Stimulated activated CD4-positive, alpha-beta T cell treated with anti-CD3 and anti-CD28 coated beads, Interleukin-1b, Interleukin-23, amount 100 ng/mL, for 48 hours (primary cell): ENCODE measurements at places on chromosomes 7 and 10.

DNA sequence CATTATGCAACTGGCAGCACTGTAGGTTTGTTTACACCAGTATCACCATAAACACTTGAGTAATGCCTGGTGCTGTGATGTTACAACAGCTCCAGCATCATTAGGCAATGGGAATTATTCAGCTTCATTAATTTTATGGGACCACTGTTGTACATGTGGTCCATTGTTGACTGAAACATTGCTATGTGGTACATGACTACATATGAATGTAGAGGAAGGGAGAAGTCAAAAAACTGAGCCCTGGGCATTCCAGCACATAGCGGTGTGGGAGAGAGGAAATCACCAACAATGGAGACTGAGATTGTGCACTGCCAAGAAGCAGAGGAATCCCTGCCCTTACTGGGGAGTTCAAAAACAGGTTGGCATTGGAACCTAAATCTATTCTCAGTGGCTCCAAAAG, 89.0 kb downstream of the TRIM24 start:
- no peak for DNase-seq

GRCh38 chr7:159095979-159096411, 48.7 kb downstream of the VIPR2 start:
- DNase-seq: no peak

- DNase-seq: no peak
These were observed 64.6 kb downstream of the ITGB1 start for GRCh38 chr10:32893434-32893833.

DNA sequence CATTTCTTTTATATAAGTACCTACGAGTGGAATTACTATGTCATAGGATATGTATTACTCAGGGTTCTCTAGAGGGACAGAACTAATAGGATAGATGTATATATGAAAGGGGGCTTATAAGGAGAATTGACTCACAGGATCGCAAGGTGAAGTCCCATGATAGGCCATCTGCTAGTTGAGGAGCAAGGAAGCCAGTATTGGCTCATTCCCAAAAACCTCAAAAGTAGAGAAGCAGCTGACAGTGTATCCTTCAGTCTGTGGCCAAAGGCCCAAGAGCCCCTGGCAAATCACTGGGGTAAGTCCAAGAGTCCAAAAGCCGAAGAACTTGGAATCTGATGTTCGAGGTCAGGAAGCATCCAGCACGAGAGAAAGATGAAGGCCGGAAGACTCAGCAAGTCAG, 59.8 kb downstream of the GALNT17 start:
- DNase-seq: no peak

DNA sequence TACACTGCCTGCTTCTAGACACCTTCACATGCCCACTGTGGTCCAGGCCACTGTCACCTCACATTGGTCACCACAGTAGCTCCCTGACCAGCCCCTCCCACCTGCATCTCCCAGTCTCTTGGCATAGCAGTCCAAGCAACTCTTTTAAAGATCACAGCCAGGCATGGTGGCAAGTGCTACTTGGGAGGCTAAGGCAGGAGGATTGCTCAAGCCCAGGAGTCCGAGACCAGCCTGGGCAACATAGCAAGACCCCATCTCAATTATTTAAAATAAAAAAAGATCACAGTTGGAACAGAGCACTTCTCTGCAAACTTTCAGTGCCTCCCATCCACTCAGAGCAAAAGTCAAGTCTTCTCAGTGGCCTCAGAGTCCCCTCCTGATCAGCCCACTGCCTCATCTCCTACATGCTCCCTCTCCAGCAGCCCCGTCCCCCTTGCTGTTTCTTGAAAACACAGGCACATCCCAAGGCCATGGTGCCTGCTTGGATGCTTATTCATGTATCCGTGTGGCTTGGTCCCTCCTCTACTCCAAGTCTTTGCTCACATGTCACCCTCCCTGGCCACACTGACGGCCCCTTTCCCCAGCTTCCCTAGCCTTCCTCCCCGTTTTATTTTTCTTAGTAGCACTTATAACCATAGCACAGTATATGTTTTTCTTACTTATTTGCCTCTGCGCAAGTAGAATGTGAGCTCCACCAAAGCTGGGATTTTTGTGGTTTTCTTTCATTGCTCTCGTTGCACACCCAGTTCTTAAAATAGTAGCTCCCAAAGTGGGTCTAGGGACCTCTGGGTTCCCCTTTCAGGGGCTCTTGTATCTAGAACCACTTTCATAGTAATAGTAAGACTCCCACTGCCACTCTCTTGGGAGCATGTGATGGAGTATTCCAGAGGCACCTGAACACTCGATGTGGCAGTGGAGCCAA, 19.5 kb downstream of the TSPAN15 start:
- DNase-seq: no peak

DNA sequence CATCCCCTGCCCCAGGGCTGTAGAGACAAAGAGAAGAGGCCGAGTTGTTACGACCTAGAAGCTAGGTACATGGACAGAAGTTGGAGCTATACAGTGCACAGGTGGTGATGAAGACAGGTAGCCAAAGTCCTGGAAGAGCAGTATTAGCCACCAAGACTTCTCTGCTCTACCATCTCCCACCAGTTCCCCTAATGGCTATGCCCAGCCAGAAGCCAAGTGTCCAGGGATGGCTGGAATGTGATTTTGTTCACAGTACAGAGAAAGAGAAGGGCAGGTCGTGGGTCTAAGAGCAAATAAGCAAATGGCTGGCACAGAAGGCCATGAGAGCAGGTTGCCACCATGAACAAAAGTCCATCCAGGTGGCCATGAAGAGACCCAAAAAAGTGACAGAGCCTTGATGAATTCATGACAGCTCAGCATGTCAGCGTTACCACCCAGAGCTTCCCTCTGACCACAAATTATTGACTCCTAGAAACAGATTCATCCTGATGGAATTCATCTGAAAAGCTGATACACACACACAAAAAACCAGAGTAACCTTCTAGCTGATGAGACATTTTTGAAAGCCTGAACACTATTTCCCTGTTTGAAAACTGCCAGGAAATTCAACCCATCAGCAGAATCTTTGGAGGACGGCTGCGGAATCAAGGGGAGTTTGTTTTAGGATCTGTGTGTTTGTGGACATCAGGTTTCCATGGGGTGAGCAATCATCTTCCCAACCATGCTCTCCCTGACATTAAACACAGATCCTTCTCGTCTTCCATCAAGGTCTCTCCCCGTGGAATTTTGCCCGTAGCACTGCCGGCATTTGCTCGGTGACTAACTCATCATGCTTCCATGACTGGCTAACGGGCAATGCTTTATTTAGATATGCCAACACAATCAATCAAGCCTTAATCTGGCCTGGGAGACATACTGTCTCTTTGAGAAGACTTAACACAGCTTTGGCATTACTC, 906.7 kb upstream of the AUTS2 start:
- no peak for DNase-seq

GRCh38 chr7:5574770-5575269, 151.2 kb upstream of the TNRC18 start:
- DNase-seq: no peak
